ENCODE measurements at places on chromosomes 7 and 10. TPM values are rescaled to one million over a fixed set of nuclear protein-coding genes. Genes with fewer than 3 reads are reported as not detected.

- no peak for DNase-seq
These were observed 18.9 kb downstream of the PLEKHS1 start for GRCh38 chr10:113770346-113770745.

- no peak for DNase-seq
These were observed 61.8 kb upstream of the DNAJB6 start for GRCh38 chr7:157274991-157275427.

DNA sequence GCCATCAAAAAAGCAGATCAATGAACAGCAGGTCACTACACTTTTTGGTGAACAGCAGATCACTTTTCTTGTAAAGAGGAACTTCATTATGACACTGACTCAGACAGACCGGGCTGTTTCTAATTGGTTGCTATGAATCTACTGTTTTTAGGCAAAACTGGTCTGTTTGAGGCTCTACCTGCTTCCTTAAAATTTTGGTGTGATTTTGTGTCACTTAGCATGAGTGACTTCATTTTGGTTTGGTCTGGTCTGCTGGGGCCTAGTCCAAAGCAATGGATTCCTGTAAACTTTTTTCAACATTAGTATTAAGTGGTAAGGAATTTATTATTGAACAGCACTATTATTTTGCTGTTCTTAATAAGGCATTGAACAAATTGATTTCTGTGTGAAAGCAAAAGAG, 41.8 kb upstream of the C10orf71 start:
- DNase-seq, result no peak

DNA sequence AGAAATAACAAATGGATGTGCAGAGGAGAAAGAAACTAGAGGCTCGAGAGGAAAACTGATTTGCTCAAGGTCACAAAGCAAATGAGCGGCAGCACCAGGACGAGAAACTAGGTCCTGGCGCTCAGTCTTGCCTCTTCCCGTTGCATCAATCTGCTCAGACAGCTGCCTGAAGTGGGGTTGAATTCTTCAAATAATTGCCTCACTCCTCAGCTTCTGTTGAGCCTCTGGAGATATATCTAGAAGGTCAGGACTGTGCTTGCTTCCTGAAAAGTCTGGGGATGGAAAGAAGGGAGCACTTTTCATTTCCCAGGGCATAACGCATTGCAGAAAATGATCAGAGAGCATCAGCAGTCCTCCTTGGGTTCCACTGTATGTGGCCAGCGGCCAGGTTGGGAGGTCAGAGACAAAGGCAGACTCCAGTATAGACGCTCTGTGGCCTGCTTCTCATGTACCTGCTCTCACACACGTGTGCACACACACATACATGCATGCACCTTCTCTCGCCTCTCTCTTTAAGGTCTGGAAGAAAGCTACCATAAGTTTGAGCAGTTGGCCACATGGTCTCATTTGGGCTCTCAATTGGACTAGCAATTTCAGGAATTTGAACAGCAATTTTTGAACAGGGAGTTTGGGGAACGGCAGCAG, 83.7 kb upstream of the DUSP5 start:
- DNase-seq, result no peak

- no peak for DNase-seq
These were observed 39.0 kb downstream of the MYL10 start for GRCh38 chr7:101589976-101590662.

ANXA8L1 gene
- not detected for total RNA-seq

CDHR3 gene
- 1.3 TPM for total RNA-seq

GPR15LG gene
- not detected for total RNA-seq
